ENCODE measurements at places on chromosomes 5 and 9.

DNA sequence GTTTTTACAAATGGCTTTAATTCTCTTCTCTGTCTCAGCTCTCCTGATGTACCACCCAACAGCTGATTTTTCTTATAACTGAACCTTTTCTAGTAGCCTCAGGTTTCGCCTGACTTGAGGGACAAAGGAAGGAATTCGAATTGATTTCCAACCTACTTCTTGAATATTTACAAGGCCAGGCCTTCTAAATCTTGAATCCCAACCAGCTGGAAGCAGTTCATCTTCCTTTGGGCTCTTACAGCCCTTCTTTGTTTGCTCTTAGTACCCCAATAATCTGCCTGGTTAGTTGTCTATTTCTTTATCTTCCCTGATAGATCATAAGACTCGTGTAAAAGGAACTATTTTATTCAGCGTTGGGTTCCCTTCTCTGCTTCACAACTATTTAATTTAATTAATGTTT, 95.9 kb downstream of the NLN start:
- DNase-seq: no peak

DNA sequence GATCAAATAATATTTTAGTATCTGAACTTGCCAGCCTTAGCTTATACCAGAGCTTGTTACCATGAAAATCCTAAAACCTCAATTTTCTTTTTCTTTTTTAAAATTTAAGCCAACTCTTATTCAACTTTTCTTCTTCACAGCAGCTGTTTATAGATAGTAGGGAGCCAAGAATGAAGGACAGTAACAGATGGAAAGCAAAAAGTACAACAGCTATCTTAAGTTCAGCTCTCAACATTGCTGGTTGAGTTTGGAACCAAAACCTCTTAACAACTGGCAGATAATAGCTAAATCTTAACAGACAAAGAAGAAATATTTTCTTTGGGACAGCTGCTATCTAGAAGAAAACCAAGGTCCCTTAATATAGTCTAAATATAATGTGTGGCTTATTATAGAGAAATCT, 74.7 kb downstream of the PJA2 start:
- DNase-seq: no peak

DNA sequence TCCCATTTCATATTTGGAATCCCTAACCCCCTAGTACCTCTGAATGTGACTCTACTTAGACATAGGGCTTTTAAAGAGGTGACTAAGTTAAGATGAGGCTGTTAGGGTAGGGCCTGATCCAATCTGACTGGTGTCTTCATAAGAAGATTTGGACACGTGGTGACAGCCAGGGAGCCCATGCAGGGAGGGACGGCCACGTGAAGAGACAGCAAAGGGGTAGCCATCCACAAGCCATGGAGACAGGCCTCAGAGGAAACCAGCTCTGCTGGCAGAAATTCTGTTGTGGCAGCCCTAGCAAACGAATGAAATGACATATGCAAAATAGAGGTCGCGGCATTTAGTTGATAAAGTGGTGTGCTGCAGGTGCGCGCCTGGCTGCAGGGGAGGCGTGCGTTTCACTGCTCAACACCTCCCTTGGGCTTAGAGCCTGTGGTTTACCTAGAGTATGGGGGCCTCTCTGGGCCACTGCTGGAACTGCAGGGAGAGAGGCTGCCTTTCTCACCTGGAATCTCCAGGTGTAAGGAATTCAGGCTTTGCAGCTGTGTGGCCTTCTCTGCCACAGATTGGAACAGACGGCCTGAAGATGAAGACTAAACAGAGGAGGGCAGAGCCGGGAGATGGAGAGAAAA, 7.1 kb upstream of the AFAP1L1 start:
- peak; percentile 66 for DNase-seq

GRCh38 chr5:132190161-132190817, 37.4 kb downstream of the P4HA2 start:
- DNase-seq: no peak

DNA sequence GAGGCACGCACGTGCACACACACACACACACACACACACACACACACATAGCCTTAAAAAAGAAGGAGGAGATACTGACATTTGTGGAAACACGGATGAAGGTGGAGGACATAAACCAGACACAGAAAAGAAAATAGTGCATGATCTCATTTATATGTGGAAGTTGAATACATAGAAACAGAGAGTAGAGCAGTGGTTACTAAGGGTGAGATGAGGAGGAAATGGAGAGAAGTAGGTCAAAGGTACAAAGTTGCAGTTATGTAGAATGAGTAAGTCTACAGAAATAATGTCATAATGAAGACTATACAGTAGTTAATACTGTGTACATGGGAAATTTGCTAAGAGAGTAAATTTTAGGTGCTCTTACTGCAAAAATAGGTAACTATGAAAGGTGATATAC, 412.2 kb upstream of the CDH9 start:
- no peak for DNase-seq

DNA sequence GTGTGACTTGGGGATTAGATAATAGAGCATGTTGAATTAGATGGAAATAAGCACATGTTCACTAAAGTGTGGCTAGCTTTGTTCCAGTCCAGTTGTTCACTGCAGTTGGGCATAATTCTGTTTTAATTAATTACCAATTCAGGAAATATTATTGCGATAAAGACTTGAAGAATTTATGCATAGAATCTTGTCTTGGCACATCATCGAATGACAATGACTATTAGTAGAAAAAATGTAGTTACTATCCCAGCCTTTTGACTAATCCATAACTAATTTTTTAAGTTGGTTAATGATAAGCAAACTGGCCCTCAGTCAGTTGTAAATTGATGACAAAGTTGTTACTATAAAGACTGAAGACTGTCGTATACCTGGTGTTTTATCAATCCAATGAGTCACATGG, 10.5 kb downstream of the LNPEP start:
- no peak for DNase-seq

GRCh38 chr5:16934677-16935153, 1.4 kb downstream of the MYO10 start:
- no peak for DNase-seq

GRCh38 chr9:1184146-1184545, 134.0 kb downstream of the DMRT2 start:
- no peak for DNase-seq

DNA sequence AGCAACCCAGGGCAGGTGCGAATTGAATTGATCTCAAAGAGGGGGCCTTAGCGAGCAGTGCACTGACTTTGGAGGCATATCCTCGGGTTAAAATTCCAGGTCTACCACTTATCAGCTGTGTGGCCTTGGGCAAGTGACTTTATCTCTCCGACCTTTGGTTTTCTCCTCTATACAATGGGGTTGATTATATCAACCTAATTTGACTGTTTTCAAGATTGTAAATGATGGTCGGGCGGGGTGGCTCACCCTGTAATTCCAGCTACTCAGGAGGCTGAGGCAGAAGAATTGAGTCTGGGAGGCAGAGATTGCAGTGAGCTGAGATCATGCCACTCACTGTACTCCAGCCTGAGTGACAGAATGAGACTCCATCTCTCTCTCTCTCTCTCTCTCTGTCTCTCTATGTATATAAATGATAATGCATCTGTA, 18.7 kb downstream of the SPRY4 start:
- DNase-seq: no peak

- DNase-seq: no peak
These were observed 78.6 kb downstream of the PDZD2 start for GRCh38 chr5:31717561-31717960.

DNA sequence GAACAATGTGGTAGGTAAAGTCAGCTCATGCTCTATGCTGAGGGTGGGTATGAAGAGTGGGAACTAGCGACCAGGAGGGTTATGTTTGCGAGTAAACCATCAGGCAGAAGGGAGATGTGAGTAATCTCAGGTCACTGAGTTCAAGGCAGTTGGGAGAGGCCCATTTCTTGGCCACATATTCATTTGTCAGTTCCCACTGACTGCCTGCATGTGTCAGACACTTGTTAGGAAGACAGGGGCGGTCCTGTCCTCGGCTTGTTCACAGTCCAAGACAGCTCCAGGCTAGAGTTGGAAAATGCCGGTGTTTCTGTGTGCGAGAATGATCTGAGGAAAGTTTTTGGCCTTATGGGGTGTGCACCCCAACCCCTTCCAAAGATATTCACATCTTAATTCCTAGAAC, 48.6 kb upstream of the GDNF start:
- no peak for DNase-seq

- DNase-seq: no peak
These were observed 14.0 kb downstream of the ATP10B start for GRCh38 chr5:160837749-160838593.

DNA sequence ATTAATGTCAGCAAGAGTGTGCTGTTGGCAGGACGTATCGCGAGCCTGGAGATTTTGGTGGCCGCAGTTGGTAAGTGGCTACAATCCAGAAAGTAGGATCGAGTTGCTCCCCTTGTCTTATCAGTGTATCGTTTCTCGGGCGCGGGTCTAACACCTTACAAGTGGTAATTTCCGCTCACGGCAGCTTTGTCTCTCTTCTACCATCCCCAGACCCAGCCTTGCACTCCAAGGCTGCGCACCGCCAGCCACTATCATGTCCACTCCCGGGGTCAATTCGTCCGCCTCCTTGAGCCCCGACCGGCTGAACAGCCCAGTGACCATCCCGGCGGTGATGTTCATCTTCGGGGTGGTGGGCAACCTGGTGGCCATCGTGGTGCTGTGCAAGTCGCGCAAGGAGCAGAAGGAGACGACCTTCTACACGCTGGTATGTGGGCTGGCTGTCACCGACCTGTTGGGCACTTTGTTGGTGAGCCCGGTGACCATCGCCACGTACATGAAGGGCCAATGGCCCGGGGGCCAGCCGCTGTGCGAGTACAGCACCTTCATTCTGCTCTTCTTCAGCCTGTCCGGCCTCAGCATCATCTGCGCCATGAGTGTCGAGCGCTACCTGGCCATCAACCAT, 1.1 kb downstream of the PTGER4 start:
- DNase-seq: peak; percentile 57

GRCh38 chr5:96717874-96718273, 55.7 kb downstream of the CAST start:
- DNase-seq: no peak

DNA sequence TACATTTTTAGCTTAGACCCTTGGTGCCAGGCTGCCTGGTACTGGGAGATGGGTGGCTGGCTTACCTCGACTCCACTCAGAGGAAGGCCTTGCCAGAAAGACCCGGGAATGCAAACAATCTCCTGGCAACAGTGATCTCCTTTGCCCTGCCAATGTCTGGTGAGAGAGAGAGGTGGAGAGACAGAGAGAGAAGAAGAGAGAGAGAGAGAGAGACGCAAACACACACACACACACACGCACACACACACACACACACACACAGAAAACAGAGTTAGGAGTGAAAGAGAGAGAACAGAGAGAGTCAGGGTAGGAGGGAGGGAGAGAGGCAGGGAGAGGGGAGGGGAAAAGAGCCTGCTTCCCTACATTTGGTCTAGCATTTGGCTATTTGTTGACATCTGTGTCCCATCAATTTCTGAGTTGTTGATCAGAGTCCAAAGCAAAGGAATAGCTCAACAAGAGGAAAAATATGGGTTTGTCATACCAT, 181.6 kb upstream of the MAP1B start:
- no peak for DNase-seq

GRCh38 chr9:103802068-103802467, 292.0 kb upstream of the SMC2 start:
- DNase-seq: no peak

GRCh38 chr5:72509401-72509800, 2.2 kb upstream of the ZNF366 start:
- DNase-seq: no peak

GRCh38 chr9:115628426-115628825, 510.5 kb upstream of the TNC start:
- DNase-seq: no peak

DNA sequence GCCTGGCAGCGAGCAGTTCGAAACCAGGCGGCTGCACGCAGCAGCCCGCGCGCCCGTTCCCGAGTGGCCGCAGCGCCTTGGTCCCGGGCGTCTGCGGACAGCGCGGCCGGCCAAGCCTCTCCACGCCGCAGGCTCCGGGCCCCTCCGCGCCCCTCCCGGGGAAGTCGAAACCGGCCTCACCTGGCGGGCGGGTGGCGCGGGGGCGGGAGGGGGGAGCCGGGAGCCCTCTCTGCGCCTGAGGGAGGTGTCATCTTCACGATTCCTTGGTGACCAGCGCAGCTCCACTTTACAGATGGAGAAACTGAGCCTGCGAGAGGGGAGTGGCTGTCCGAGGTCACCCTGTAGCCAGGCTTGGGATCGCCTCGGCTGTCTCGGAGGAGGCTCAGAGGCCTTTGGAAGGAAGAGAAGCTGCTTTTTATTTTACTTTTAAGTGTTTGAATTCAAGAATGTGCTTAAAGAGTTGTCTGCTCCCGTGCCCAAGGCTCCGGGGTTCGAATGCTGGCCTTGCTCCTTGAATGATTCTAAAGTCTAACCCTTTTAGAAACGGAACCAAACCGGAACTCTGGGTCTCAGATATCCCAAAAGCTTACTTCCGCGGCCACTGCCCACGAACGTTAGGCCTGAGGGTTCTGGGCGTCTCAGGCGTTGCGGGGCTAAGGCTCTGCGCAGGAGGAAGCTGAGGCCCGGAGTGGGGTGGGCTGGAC, 662 bp downstream of the SUSD3 start:
- peak; percentile 34 for DNase-seq

DNA sequence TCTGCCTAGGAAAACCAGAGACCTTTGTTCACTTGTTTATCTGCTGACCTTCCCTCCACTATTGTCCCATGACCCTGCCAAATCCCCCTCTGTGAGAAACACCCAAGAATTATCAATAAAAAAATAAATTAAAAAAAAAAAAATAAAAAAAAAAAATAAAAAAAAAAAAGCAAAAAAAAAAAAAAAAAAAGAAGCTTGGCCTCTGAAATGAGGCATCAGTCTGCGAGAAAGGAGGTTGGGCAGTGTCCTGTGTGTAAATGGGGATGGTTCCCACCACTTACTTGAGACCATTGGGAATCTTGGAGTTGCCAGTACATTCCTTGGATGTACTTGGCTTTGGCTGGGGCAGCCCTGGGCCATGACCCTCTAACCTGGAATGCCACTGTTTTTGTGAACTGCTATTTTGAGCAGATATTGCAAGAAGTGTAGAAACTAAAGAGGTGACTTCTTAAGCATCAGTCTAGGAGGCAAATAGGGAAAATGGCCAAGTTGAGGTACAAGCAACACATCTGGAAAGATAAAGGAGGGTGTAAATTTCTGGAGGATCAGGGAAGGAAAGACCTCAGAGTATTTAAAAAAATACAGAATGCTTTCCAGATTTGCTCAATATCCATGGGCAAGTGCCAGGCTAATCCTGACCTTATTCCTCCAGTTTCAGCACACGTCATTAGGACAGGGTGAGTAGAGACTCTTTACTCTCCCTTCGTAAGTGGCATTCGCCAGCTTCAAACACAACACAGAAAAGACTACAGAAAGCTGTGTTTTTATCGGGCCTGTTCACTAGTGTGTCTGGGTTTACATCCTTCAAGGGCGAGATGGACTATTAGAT, 58.1 kb downstream of the HSPA4 start:
- DNase-seq: no peak

DNA sequence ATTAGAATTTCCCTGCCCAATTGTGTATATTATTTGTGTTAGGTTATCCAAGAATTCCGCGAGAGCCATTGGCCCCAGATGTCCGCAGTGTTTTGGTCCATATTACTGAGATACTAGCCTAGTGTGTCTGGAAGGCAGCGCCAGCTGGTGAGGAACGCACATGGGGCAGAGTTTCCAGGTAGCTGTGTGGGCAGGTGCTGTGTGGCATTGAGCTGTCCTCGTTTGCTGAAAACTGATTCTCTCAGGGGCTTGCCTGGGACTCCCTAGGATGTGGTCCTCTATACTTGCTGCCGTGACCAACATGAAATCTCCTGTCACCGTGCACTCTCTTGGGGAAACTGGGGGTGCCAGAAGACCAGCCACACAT, 288.7 kb downstream of the FANCC start:
- no peak for DNase-seq

GRCh38 chr9:18490641-18491370, 16.9 kb downstream of the ADAMTSL1 start:
- DNase-seq: no peak

GRCh38 chr5:152124409-152125041, 199.9 kb upstream of the GLRA1 start:
- no peak for DNase-seq

Data from stimulated activated naive CD4-positive, alpha-beta T cell (primary cell).